ENCODE measurements at places on chromosomes 4 and X.

- no peak for DNase-seq
Measured at GRCh38 chrX:34875204-34875603, 67.4 kb upstream of the FAM47B start.

- DNase-seq: no peak
Measured at GRCh38 chrX:630007-630611, 482 bp upstream of the SHOX start.

- DNase-seq: no peak
Measured at GRCh38 chrX:15114743-15115566, 154.9 kb downstream of the ASB9 start.

DNA sequence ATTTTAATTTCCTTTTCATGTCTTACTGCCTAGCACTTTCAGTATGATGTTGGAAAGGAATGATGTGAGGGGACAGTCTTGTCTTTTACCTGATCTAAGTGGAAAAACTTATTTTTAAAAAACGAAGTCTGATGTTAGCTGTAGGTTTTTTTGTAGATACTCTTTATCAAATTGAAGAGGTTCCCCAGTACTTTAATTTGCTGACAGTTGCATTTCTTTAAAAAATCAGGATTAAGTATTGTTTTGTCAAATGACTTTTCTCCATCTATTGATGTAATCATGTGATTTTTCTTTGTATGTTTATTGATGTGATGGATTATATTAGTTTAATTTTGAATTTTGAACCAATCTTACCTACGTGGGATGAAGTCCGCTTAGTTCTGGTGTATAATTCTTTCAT lies 568.4 kb upstream of the AGA start:
- no peak for DNase-seq

Measured in activated CD8-positive, alpha-beta memory T cell treated with anti-CD3 and anti-CD28 coated beads for 1 hour (primary cell).